ENCODE measurements at places on chromosomes 4 and X.

GRCh38 chr4:133997436-133997835 is 204.2 kb downstream of the PABPC4L start:
- DNase-seq: no peak

DNA sequence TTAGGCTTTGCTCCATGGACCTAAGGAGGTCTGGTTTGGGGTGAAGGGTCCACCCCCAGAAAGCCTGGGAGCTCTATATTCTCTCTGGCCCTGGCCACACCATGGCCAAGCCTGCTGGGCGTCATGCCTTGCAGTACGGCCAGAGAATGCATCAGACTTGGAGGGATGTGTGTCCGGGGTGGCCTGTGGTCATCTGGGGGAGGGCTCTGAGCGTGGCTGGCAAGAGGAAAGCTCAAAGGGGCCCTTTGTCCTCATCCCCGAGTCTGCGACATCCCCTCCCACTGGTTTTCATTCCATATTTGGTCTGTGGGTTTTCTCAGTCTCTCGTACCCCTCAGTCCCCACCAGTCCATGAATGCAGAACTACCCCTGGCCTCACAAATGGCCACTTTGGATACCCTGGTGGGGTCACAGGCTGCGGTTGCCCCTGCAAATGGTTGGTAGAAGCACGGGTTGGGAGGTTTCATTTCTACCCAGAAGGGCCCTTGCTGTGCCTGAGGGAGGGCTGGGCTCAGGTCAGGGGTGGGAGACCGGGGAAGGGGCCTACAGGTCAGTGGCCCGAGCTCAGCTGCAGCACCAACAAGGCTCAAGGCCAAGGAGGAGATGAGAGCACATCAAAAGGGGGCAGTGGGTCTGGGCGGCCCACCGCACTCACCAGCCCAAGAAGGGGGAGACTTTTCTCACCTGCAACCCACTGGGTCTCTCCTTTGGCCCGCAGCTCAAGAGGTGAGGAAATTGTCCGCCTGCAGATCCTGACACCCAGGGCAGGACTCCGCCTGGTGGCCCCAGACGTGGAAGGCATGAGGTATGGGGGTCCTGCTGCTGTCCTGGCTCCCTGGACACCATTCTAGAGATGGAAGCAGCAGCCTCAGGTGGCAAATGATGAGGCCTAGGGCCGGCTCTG is 30.2 kb downstream of the ZNF185 start:
- DNase-seq: no peak

GRCh38 chrX:53031380-53031779 is 17.2 kb upstream of the GPR173 start:
- DNase-seq: no peak

DNA sequence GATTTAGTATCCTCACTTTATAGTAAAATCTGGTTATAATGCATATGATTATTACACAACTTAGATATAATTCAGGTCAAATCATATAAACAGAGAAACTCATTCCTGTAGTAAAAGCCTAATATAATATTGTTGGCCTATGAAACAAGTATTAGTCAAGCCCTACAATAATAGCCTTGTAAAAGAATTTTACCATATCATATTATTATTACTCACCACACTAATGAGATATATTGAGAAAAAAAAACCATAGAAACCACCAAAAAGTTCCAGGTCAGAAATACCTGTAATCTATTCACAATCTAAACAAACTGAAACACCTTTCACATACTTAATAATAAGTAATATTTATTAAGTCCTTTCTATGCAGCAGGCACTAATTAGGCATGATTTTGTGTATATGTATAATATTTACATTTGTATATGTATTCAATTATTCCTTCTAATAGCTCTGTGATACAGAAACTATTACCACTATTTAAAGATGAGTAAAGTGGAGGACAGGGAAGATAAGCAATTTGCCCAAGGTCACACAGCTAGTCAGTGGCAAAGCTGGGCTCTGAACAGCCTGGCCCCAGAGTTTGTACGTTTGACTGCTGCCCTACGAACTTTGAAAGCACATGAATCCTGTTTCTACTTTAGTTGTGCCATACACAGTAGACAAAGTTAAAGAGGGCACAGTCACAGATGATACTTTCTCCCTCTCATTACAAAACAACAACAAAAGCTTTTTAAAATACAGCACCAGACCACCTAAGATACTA is 9.0 kb downstream of the ZNF827 start:
- no peak for DNase-seq

DNA sequence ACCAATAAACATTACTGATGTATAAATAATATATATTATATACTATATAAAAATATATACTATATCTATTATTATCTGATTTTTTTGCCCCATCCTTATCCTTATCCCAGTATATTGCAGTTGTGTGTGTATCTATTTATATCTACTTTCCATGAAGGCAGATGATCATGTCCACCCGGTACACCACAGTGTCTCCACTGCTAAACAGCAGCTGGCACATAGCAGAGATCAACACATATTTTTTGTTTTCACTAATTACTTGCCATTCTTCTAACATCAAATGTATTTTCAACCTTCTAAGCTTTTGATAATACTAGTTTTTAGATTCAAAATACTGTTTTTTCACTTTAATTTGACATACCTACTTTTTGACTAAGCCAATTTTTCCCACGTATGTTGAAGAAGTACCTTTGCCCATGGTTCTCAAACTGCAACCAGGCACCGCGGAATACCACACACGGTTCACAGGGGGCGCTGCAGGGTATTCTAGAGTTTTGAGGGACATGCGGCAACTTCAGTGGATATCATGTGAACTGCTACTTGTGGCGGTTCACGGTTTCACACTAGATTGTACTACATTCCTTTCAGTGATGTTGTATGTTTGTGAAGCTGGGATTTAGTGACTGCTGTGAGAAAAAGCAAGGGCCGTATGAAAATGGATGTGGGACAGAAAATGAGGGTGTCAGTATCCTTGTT is 182.5 kb upstream of the NPY2R start:
- DNase-seq: no peak
